Hematopoietic multipotent progenitor cell treated with erythropoietin and hydrocortisone succinate and interleukin-3 and kit ligand, for 15 days (in vitro differentiated cells): ENCODE measurements at places on chromosomes 4 and X.

DNA sequence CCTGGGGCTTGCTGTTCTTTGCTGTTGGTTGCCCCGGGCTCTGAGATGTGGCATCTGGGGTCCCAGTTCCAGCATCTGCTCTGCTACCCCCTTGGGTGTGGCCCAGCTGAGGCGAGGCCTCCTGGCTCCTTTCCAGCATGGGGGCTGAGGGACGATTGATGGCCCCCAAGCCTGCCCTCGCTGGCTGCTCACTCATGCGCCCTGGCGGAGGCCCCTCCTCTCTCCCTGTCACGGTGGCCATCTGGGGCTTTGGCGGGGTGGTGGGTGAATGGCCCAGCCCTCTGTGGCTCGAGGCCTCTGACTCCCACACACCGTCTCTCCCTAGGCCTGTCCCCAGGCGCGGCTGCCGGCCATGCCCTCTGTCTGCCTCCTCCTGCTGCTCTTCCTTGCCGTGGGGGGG lies 1.8 kb downstream of the PLXNA3 start:
- no peak for DNase-seq

DNA sequence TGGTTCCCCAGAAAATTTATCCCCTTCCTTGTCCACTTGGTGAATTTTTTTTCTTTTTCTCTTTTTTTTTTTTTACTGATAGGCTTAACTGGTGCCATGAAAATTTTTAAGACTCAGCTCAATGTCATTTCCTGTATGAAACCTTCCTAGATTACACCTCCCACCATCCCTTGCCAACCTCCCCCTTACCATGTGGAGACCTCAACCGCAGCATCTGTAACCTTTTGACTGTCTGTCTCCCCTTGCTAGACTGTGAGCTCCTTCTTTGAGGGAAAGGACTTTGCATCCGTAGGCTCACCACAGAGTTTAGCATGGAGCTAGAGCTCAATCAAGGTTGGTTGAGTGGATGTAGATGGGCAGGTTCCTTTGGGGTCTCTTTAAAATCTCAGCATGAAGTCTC lies 5.2 kb upstream of the PGRMC1 start:
- DNase-seq: no peak

DNA sequence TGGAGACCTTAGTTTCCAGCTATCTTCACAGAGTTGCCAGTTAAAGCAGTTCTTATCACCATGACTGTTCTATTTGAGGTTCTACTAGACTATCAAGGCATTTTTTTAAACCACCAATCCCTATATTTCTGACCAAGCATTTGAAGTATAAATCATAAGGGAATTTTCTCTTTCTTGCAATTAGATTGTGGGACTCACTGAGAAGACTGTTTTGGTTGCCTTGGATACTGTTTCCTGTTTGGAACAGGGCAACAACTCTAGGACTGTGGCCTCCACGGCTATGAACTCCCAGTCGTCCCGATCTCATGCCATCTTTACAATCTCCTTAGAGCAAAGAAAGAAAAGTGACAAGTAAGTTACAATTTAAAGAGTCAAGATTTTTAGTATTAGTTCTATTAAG lies 11.8 kb downstream of the KIF4A start:
- no peak for DNase-seq

DNA sequence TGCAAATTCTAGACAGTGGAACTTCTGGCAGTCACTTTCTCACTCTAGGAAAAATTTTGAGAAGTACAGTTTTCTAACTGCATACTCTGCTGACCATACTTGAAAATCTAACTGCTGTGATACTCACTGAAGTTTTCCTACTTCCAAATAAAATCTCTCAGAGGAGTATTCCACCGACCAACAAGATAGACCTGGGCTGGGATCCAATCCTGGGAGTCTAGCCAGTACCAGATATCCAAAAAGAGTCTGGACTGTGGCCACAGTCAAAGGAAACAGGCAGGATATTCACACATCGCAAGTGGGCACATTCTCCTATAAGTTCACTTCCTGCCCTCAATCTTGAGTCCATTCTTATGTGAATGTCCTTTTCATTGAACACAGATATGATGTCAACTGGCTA lies 1138.7 kb upstream of the PCDH7 start:
- no peak for DNase-seq

DNA sequence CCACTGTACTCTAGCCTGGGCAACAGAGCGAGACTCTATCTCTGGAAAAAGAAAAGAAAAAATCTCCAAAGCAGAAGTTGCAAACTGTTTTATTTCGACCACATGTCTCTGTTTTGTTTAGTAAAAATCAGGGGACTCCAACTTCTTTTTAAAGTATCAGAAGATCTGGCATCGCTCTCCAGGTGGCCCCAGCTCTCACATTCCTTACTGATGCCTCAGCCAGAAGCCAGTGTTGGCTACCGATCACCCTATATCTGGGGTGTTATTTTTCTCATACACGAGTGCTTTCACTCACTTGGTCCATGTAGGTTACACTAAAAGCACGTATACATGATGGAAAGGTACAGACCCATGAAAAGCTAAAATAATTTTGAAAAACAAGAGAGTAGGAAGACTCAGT lies 8.3 kb downstream of the MPP1 start:
- DNase-seq: no peak

DNA sequence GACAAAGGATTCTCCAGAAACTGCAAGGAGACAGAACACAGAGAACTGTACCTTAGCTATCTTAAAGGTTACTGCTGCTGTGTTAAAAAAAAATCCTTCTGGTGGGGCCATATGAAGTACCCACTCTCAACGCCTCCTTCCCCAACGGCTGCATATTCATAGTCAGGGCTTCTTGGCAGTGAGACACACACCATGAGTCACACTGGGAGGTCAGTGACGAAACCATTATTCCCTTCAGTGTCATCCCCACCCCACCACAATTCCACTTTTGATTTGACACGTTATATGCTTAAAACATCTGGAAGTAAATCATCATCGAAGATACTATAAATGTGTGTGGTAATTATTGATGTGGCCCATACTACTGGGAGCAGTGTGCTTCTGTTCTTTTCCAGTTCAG lies 271.5 kb downstream of the LDB2 start:
- DNase-seq: no peak

GRCh38 chrX:133869270-133869669 lies 116.1 kb downstream of the GPC3 start:
- DNase-seq: no peak

GRCh38 chrX:66200050-66200664 lies 36.1 kb downstream of the HEPH start:
- no peak for DNase-seq

DNA sequence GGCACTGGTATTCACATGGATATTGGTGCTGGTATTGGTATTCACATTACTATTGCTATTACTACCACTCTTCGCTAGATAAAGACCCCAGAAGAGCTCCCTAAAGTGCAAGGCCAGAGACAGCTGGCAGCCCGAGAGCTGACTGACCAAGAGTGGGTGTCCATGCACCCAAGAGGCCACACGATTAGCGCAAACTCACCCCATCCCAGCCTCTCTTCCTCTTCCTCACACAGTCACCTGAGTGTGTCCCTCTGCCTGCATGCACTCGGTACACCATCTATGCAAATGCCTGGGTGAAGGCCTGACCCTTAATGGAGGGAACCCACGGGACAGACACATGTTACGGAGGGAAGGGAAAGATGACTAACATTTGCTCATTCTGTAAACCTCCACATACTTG lies 86.7 kb downstream of the HAUS3 start:
- no peak for DNase-seq

DNA sequence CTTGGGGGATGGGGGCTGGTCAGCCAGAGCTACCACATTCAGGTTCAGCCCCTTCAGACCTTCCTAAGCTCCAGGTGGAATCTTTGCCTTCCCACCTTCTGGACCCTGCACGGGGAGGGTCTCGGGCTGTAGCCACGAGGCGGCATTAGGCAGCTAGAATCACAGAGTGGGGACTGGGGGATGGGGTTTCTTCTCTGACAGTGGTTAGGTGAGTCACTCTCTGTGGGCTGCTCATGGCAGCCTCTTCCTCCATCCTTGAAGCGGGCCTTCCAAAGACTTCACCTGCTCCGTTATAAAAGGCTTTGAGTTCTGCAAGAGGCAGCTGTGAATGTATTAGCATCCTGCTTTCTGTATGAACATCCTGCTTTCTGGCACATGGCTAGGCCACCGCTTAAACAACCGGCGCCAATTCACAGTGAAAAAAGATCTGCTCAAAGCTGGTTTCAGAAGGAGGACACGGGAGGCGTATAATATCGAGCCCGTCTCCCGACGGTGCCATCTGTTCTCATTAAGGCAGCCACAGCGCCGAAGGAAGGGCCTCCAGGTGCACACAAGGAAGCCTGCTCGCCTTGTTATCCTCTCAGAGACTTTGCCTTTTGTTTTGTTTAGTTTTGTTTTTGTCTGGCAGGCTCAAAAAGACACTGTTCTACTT lies 74.3 kb upstream of the IGFBP7 start:
- no peak for DNase-seq

- DNase-seq: no peak
These were observed 99.5 kb downstream of the NEUROG2 start for GRCh38 chr4:112416464-112416863.

DNA sequence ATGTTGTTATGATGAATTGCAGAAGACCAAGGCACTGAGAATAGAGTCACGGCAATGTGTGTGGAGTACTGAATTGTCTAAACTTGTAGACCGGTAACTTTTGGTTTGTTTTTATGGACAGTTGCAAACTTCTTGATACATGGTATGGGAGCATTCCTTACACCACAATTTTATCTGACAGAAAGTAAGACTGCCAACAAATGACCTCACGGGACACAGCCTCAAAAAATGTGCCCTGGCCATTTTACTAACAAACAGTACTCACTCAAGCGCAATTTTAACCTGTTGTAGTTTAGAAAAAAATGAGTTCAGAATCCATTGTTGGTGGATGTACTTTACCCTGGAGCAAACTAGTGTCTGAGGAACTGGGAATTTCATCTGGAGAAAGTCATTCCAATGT lies 321.2 kb downstream of the CAMK2D start:
- no peak for DNase-seq

- DNase-seq: no peak
These were observed 40.2 kb upstream of the TMEM154 start for GRCh38 chr4:152719801-152720556.

DNA sequence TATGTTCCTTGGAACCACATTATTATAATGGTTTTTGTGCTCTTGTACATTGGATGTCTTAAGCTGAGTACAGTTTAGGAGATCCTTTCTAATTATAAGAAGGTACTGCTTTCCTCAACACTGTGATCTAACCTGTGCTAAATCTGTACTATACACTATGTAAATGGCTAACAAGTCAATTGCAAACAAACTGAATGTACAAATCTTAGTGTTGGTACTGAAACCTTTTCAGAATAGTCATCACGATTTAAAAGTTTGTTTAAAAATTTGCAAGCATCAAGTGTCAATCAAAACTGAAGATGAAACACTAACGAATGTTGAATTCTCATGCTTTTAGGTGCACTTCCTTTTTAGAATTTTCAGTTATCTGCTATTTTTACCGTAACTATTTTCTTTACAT lies 2090.4 kb upstream of the TENM3 start:
- no peak for DNase-seq

GRCh38 chr4:66766557-66766956 lies 778.7 kb downstream of the CENPC start:
- no peak for DNase-seq

- DNase-seq: peak; percentile 2
These were observed 104.0 kb upstream of the MBNL3 start for GRCh38 chrX:132592880-132593279.

- DNase-seq: no peak
These were observed 78.8 kb downstream of the PDGFC start for GRCh38 chr4:156892805-156893204.

GRCh38 chr4:15961781-15962510 lies 1.0 kb downstream of the FGFBP2 start:
- no peak for DNase-seq

- DNase-seq: no peak
These were observed at the start of gene CFI for GRCh38 chr4:109801895-109802319. TSS of gene CFI (minus strand) at chr4:109801999. CDS start at chr4:109801971, 28 bp downstream.

- DNase-seq: peak; percentile 45
These were observed 488 bp downstream of the TBC1D25 start for GRCh38 chrX:48540028-48540375.

DNA sequence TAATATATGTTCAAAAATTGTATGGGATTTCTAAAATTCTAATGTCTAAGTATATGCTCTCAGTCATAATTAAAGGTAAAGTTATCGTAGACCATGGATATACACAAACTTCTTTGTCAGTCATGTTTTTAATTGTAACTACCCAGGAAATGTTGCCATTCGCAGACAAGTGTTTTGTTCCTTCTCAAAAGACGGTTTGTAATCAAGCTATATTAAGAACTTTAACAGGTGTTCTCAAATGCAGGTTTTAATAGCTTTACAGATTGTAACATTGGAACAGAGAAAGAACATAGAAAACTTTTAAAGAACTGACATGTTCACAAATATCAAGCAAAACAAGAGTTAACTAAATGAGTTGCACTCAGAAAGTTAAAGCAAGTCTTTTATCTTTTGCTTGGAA lies 58.9 kb downstream of the KDM5C start:
- DNase-seq: no peak

GRCh38 chrX:53684415-53685192 lies 1.9 kb downstream of the HUWE1 start:
- no peak for DNase-seq

GRCh38 chr4:142408003-142408441 lies 438.1 kb downstream of the INPP4B start:
- no peak for DNase-seq

GRCh38 chr4:154677300-154677699 lies 64.8 kb upstream of the FGG start:
- DNase-seq: no peak

GRCh38 chrX:139795196-139795595 lies 87.2 kb upstream of the MCF2 start:
- no peak for DNase-seq

GRCh38 chr4:13601048-13601447 lies 26.5 kb downstream of the BOD1L1 start:
- no peak for DNase-seq

DNA sequence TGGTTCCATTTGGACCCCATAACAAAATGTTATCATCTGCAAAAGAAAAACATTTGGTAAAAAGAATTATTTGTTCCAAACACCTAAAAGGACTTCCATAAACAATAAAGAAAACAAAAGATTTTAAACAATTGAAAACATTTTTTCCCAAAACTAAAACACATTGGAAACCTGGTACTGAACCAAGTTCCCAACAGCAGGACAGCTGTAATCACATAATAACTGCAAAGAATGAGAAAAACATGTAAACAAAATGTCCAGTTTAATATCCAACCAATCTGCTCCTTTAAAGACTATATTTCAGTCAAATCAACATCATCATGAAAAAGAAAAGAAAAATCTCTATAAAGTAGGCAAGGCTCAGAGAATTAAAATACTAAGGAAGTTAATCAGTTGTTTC lies 36.3 kb downstream of the PRDM5 start:
- no peak for DNase-seq

DNA sequence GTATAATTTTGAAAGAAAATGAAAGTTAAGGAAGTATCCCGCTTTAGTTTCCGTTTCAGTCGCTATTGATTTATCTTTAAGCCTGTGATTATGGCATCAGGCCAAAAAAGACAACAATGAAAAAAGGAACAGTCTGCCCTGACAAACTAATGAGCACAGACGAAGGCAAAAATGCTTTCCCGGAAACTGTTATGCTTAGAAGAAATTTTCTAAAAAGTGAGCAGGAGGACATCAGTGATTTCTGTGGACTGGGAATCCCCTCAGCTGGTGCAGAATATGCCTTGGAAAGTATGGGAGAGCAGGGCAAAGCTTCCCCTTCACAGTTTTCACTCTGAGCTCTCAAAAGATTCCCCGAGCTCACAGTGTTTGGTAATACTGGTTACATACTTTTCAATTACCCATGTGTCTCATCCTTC lies 5.1 kb upstream of the CXCL10 start:
- DNase-seq: no peak

- DNase-seq: no peak
These were observed 37.8 kb downstream of the ACSL1 start for GRCh38 chr4:184787766-184788503.

- no peak for DNase-seq
These were observed 15.1 kb downstream of the TRAPPC11 start for GRCh38 chr4:183674153-183674552.
